ENCODE measurements at places on chromosomes 2 and 18. TPM values are rescaled to one million over a fixed set of nuclear protein-coding genes. Genes with fewer than 3 reads are reported as not detected.

GRCh38 chr2:149037851-149038250 lies 648 bp upstream of the LYPD6B start:
- H3K27ac ChIP-seq: no peak overlapping the region
- no peak overlapping the region for H3K4me3 ChIP-seq
- H3K27me3 ChIP-seq: peaks cover 37% of the 10 kb centered on the region
- no peaks in the 10 kb centered on the region for H3K4me1 ChIP-seq

DNA sequence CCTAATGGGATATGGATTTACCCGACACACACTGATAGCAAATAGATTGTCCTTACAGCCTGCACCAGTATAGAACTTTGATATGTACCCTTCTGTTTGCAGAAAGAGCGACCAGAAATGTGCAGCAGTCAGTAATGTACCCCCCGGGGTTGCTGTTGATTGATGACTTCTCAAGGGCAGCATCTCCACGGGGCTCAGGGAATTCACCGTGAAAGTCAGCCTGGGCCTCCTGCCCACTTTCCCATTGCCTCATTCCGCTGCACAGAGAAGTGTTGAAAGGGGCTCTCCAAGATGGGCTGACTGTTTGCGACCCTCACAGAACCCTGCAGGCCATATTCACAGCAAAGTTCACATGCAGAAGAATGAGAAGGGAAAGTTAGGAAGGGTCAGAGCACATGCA lies 241.3 kb downstream of the PRKCE start:
- no peak overlapping the region for H3K27ac ChIP-seq
- H3K36me3 ChIP-seq: no peaks in the 10 kb centered on the region
- peak; percentile 50 for DNase-seq
- H3K27me3 ChIP-seq: no peaks in the 10 kb centered on the region
- H3K4me1 ChIP-seq: peaks cover 29% of the 10 kb centered on the region

GRCh38 chr18:69874058-69874457 lies 73.6 kb downstream of the CD226 start:
- H3K27me3 ChIP-seq: no peaks in the 10 kb centered on the region
- H3K4me1 ChIP-seq: peaks cover 3% of the 10 kb centered on the region
- no peak overlapping the region for H3K27ac ChIP-seq
- H3K4me3 ChIP-seq: no peak overlapping the region

GRCh38 chr2:127640082-127641072 lies 5.6 kb upstream of the GPR17 start:
- no peaks in the 10 kb centered on the region for H3K27me3 ChIP-seq
- H3K4me1 ChIP-seq: peaks cover 11% of the 10 kb centered on the region
- H3K4me3 ChIP-seq: no peak overlapping the region
- H3K36me3 ChIP-seq: peaks cover 2% of the 10 kb centered on the region

DNA sequence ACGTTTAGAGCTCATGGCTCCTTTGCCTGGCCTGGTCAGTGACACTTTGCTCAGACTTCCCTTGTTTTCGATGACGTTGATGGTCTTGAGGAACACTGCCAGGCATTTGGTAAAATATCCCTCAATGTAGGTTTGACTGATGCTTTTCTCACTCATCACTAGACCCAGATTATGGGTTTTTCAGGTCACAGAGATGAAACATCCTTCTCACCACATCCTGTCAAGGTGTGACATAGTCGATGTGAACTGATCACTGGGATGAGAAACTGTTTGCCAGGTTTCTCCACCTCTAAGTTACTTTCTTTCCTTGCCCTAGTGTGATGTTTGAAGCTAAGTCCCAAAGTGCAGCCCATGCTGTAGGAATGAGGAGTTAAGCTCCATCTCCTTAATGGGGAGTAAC lies 81.5 kb downstream of the AFF3 start:
- H3K36me3 ChIP-seq: peaks cover 11% of the 10 kb centered on the region
- no peak overlapping the region for H3K4me3 ChIP-seq
- no peak overlapping the region for H3K27ac ChIP-seq
- DNase-seq: no peak

GRCh38 chr2:23158306-23158705 lies 226.7 kb upstream of the KLHL29 start:
- H3K4me3 ChIP-seq: no peak overlapping the region
- H3K4me1 ChIP-seq: no peaks in the 10 kb centered on the region
- H3K36me3 ChIP-seq: no peaks in the 10 kb centered on the region
- no peak for DNase-seq
- no peak overlapping the region for H3K27ac ChIP-seq
- no peaks in the 10 kb centered on the region for H3K27me3 ChIP-seq

- no peak overlapping the region for H3K4me3 ChIP-seq
- H3K36me3 ChIP-seq: no peaks in the 10 kb centered on the region
- H3K27ac ChIP-seq: no peak overlapping the region
- H3K27me3 ChIP-seq: no peaks in the 10 kb centered on the region
- no peaks in the 10 kb centered on the region for H3K4me1 ChIP-seq
These were observed 184.9 kb downstream of the UBE2E3 start for GRCh38 chr2:181165199-181165868.

DNA sequence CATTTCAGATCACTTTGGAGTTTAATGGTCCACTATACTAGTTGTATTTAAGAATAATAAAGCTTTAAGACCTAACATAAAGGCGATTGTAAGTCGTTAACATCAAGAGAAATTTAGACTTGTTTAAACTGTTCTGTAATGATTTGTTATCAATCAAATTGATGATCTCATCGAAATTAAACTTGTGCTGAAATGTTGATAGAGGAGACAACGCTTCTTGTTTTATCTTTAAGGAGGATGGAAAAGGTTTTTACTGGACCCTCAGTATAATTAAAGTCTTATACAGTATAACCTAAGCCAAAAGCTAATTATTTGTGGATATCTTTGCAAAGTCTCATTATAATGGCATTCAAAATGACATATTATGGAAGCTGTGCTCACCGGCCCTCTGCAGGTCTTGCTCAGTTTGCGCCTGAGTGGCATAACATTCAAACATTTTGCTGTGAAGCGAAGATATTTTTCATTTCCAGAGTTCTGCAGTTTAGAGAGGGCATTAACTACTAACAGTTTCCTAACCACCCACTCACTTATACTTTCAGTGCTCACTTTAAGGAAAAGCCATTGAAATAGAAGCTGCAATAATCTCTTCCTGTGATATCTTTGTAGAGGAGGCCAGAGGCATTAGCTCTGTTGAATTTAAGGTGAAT lies 1.4 kb upstream of the SERTAD2 start:
- H3K36me3 ChIP-seq: no peaks in the 10 kb centered on the region
- peaks cover 5% of the 10 kb centered on the region for H3K4me1 ChIP-seq
- no peaks in the 10 kb centered on the region for H3K27me3 ChIP-seq

DNA sequence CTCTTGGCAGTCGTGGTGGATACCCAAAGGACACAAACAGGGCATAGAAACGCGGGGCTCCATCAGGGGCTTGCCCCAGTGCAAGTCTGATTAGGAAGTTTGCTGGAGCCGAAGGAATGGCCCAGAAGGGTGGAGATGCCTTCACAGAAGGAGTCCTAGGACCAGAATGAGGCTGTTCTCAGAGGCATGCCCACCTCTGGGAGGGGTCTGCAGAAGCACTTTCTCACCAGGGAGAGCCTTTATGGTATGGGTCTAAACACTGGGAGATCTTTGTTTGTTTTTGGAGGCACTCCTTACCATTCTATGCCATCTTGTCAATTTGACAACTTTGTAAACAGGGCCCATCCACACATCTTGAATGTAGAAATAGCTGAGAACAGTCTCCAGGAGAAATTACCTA lies 75.0 kb downstream of the CRIM1 start:
- H3K4me1 ChIP-seq: peaks cover 35% of the 10 kb centered on the region
- no peak overlapping the region for H3K4me3 ChIP-seq
- peaks cover 11% of the 10 kb centered on the region for H3K36me3 ChIP-seq
- H3K27ac ChIP-seq: no peak overlapping the region
- H3K27me3 ChIP-seq: no peaks in the 10 kb centered on the region
- no peak for DNase-seq

DNA sequence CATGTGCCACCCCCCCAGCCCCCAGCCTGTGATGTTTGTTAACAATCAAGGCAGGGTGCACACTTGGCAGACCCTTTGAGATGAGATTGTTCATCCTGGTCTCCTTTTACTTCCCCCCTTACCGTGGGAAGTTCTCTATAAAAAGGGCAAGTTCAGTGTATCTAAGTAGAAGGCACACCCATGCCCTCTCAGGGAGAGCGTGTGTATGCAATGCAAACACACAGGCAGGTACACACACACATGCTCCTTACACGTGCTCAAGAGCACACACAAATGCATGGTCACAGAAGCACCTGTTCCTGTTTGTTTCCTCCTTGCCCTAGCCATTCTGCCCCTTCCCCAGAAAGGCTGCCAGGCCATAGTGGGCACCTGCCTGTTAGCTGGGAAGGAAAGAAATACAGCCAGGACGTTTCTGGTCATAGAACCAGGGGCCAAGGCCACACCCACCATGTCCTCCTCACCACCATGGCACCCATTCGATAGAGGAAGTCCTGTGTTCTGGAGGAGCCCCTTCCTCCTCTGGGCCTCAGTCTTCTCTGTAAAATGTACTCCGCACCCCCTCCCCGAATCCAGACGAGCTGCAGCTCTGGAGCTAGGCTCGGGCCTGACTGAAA lies 3.1 kb downstream of the ATOH8 start:
- no peak for DNase-seq
- H3K27ac ChIP-seq: no peak overlapping the region
- H3K36me3 ChIP-seq: peaks cover 18% of the 10 kb centered on the region
- no peak overlapping the region for H3K4me3 ChIP-seq

DNA sequence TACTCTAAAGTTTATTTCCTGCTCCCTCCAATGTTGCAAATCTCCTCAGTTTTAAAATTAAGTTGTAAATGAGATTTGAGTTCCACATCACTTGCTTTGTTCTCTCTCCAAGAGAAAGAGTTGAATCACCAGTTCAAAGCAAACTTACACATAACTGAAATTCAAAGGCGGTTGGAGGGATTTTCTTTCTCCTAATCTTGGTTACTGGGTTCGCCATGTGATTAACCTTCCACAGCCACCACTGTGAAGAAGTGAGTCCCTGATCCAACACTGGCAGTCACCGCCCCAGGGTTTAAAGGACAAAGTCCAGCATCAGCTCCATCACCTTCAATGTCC lies 247.1 kb downstream of the MYCN start:
- H3K27me3 ChIP-seq: no peaks in the 10 kb centered on the region
- H3K4me1 ChIP-seq: no peaks in the 10 kb centered on the region
- no peak overlapping the region for H3K27ac ChIP-seq
- no peaks in the 10 kb centered on the region for H3K36me3 ChIP-seq
- no peak for DNase-seq

DNA sequence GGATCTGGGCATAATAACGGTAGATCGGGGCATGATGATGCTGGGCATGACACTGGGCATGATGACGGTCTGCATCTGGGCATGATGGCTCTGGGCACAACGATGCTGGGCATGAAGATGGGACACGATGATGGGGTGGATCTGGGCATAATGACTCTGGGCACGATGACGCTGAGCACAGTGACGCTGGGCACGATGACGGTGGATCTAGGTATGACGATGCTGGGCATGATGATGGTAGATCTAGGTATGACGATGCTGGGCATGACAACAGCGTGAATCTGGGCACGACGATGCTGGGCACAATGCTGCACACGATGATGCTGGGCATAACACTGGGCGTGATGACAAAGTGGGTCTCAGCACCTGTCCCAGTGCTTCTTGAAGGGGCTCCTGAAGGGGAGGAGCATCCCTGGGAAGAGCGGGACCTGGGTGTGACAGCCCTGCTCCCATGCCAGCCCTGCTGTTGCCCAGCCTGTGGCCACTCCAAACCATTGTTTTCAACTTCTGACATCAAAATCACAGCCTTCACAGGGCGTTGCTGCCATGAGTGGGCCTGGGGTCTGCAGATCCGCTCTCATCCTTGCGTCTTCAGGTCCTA lies 30.4 kb upstream of the ALLC start:
- no peaks in the 10 kb centered on the region for H3K27me3 ChIP-seq
- no peaks in the 10 kb centered on the region for H3K36me3 ChIP-seq
- no peak overlapping the region for H3K4me3 ChIP-seq
- peak overlapping the region; percentile 80 for H3K27ac ChIP-seq
- no peak for DNase-seq

DNA sequence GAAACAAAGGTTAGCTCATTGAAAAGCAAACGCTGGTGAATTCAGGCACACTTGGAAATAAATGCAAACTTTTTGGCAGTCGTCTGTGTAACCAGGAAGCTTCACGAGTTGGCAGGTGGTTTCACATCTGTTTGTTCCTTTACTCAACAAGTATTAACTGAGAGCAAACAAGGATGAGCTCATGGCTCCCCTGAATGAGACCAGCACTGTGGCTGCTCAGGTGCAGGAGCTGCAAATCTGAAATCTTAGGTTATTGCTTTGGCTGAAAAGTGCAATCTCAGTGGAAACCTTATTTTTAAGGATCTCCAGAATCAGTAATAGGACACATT lies 46.3 kb downstream of the SH3RF3 start:
- no peak overlapping the region for H3K4me3 ChIP-seq
- H3K27ac ChIP-seq: no peak overlapping the region
- H3K27me3 ChIP-seq: no peaks in the 10 kb centered on the region
- peaks cover 41% of the 10 kb centered on the region for H3K4me1 ChIP-seq
- H3K36me3 ChIP-seq: no peaks in the 10 kb centered on the region

GRCh38 chr2:152243761-152244640 lies 68.4 kb upstream of the STAM2 start:
- H3K27ac ChIP-seq: no peak overlapping the region
- H3K4me3 ChIP-seq: no peak overlapping the region
- H3K36me3 ChIP-seq: no peaks in the 10 kb centered on the region
- 0 out of 2 replicates have a peak, but pooled peaks cover 1% of the 10 kb centered on the region for H3K4me1 ChIP-seq
- DNase-seq: no peak

DNA sequence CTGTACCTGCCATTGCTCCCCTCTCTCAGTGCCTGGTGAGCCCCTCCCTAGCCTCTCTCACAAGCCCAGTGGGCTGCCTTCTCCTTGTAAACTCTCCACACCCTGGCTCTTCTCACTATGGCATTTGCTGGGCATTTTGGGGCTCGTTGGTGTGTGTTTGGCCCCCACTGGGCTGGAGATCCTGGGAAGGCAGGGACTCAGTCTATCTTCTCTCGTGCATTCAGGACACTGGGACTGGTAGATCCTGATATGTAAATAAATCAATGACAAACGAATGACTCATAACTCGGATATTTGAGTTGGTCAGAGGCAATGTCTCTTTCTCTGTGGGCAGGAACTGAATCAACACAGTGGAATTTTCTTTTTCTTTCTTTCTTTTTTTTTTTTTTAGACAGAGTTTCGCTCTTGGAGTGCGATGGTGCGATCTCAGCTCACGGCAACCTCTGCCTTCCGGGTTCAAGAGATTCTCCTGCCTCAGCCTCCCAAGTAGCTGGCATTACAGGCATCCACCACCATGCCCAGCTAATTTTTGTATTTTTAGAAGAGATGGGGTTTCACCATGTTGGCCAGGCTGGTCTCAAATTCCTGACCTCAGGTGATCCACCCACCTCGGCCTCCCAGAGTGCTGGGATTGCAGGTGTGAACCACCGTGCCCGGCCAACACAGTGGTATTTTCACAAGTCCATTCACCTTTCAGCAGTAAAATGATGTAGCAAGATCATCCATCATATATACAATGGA lies 144.6 kb upstream of the SPRED2 start:
- peak; percentile 95 for DNase-seq
- H3K36me3 ChIP-seq: no peaks in the 10 kb centered on the region
- peak overlapping the region; percentile 91 for H3K27ac ChIP-seq
- H3K4me3 ChIP-seq: no peak overlapping the region
- peaks cover 9% of the 10 kb centered on the region for H3K4me1 ChIP-seq
- H3K27me3 ChIP-seq: no peaks in the 10 kb centered on the region

The NABP1 gene
- 141 TPM for total RNA-seq

The FBXO41 gene
- total RNA-seq: 0.83 TPM

The ACTR3 gene
- total RNA-seq: 645 TPM

The TRABD2A gene
- total RNA-seq: 19.7 TPM

The SP140L gene
- total RNA-seq: 9.2 TPM

The DNAJC5G gene
- not detected for total RNA-seq

The SNTG2 gene
- 0.56 TPM for total RNA-seq

The IL36G gene
- not detected for total RNA-seq

The TUBA3E gene
- total RNA-seq: not detected

The IL1F10 gene
- total RNA-seq: not detected

The IL1B gene
- total RNA-seq: 3.6 TPM

The ASNSD1 gene
- total RNA-seq: 67.5 TPM
